ENCODE measurements at places on chromosomes 11 and 22. TPM values are rescaled to one million over a fixed set of nuclear protein-coding genes. Genes with fewer than 3 reads are reported as not detected.
A peak's percentile ranks its signal among the peaks of the same experiment; 100 is the strongest.

- peaks cover 67% of the 10 kb centered on the region for H3K4me1 ChIP-seq
- DNase-seq, result no peak
- H3K27ac ChIP-seq, result peak overlapping the region; percentile 97
- no peaks in the 10 kb centered on the region for H3K27me3 ChIP-seq
Observed at GRCh38 chr11:62708793-62709192, 1.3 kb downstream of the GNG3 start.

DNA sequence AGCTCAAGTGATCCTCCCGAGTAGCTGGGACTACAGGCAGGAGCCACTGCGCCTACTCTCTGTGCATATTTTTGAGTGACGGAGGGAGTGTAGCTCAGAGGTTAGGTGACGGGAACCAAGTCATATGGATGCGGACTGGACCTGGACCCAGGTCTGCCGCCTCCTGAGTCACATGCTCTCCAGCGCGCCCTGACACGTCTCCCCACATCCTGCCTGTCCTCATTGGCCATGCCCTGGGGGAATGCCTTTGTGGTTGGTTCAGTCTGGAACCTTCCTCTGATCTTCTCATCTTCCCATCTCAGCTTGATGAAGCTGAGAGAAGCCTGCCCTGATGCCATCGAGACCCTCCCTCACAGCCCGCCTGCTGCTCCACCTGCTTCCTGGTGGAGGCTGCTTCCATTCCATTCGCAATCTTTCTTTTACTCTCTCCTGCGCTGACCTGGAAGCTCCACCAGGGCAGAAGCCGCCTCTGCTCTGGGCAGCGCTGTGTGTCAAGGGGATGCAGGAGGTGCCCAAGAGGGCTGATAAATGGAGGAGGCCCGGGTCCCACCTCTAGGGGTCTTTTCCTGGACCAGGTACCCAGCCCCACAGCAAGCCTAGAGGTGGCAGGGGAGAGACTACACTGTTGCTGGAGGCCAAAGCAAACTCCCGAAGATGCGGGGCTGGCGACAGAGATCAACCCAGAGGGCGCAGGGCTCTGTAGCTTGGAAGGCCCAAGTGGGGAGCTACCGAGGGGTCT, 13.9 kb upstream of the BAIAP2L2 start:
- H3K4me1 ChIP-seq, result no peaks in the 10 kb centered on the region
- DNase-seq, result no peak
- H3K27ac ChIP-seq, result no peak overlapping the region
- H3K36me3 ChIP-seq, result peaks cover 4% of the 10 kb centered on the region

DNA sequence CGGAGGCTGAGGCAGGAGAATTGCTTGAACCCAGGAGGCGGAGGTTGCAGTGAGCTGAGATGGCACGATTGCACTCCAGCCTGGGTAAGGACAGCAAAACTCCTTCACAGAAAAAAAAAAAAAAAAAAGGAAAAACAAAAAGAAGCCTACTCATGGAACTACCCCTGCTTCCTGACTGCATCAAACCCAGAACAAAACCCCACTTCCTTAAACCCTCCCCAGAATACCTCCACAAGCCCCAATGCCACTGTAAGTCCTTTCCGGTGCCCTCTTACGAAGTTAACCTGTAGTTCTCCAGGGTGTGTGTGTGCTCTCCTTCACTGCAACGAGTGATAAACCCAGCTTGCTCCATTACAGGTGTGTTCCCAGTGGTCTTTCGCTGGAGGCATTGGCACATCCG, 8.6 kb upstream of the TOLLIP start:
- no peak for DNase-seq
- no peaks in the 10 kb centered on the region for H3K4me1 ChIP-seq
- no peaks in the 10 kb centered on the region for H3K36me3 ChIP-seq

DNA sequence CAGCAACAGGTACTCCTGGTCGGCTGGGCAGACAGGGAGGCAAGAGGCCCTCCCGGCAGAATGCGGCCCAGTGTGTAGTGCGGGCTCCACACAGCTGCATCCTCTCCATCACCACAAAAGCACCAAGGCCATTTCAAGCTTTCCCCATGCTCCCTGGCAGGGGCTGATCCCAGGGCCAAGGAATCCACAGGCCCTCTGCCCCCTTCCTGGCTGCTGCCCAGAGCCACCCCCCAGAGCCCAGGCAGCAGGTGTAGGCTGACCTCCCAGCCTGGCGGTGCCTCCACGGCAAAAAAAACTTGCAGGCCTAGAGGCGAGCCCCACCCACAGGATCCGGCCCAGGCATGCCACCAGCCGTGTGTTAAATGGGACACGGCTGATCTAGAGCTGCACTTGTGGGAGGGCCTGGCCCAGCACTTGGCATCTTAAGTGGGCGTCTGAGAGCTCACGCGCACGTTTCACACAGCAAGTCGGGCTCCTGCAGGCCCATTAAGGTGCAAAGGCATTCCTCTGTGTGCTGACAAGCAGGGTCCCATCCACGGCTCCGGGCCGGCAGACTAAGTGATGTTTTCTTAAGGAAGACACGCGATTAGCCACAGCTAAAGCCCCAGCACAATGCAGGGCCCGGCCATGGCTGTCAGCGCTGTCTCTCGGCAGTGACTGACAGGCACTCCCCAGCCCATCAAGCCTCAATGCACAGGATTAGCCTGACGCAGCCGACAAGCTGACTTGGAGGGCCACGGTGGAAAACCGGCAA, 19.8 kb upstream of the GNB1L start:
- DNase-seq, result peak; percentile 41
- H3K4me1 ChIP-seq, result peaks cover 18% of the 10 kb centered on the region
- no peak overlapping the region for H3K4me3 ChIP-seq

- H3K4me1 ChIP-seq, result peaks cover 14% of the 10 kb centered on the region
- H3K27ac ChIP-seq, result no peak overlapping the region
- no peaks in the 10 kb centered on the region for H3K36me3 ChIP-seq
- no peak overlapping the region for H3K4me3 ChIP-seq
- H3K27me3 ChIP-seq, result no peaks in the 10 kb centered on the region
- no peak for DNase-seq
Observed at GRCh38 chr11:1659506-1659905, 29.9 kb downstream of the KRTAP5-5 start.

DNA sequence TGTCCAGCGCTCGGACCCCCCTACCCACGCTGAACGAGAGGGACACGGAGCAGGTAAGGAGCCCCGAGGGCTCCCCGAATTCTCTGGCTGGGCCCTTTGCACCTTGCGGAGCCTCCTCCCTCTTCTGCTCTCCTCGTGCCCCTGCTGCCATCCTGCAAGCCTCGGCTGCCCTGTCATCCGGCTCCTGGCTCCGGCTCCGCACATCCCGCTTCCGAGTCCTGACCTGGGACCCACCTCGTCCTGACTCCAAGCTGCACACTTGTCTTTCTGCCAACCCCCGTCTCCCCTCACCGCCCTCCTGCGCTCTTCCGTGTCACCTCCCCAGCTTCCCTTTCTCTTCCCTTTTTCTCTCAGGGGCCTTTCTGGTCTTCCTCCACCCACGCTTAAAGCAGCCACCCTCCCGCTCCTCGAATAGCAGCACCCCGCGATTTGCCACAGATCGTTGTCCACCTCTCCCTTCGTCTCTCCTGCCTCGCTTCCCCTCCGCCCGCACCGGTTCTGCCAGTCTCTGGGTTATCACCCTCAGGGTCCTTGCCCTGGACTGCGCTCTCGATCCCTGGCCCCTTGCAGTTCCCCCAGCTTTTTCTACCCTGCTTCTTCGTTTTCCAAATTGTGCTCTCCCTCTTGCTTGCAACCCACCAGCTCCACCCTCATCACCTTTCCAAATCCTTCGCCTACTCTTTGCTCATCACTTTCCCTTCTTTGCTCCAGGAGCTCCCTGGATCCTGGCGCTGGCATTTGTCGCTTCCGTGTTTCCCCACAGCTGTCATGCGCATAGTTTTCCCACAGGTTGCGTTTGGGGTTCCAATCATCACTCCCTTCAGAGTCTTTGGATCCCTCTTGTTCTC, 822 bp downstream of the MARK2 start:
- peak; percentile 13 for DNase-seq
- H3K4me3 ChIP-seq, result peak overlapping the region; percentile 87
- H3K27ac ChIP-seq, result peak overlapping the region; percentile 86
- peaks cover 56% of the 10 kb centered on the region for H3K4me1 ChIP-seq
- peaks cover 18% of the 10 kb centered on the region for H3K36me3 ChIP-seq

TP53AIP1 gene
- not detected for polyA plus RNA-seq

C11orf16 gene
- polyA plus RNA-seq, result not detected
